ENCODE measurements at places on chromosomes 5 and 9.

DNA sequence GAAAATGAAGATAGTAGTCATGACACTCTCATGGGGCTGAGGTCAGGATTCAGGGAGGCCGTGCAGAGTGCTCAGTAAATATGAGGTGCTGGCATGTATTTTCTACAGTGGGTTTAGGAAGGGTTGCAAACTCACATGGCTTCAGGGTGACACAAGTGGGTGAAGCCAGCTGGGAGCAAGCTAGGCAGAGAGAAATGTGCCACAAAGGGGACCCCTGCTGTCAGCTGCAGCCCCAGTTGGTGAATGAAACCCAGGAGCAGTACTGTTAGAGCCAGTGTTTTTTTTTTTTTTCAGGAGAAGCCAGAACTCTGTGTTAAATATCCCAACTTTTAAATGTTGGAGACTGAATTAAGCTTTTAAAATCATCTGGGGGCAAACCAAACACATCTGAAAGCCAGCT, 75.3 kb downstream of the INSYN2B start:
- no peak for DNase-seq

DNA sequence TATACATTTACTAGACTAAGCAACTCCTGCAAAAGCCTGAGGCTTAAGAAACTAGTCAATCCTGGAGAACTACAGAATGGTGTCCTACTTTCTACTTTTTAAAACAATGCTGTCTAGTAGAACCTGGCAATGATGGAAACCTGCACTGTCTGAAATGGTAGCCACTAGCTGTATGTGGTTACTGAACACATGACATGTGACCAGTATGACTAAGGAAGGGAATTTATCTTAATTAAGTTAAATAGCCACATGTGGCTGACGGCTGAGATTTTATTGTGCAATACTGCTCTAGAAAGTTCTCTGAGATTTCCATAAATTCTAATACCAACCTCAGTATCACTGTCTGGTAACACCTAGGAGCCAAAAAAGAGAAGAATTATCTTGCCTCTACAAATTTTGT, 44.9 kb upstream of the RAPGEF6 start:
- no peak for DNase-seq

DNA sequence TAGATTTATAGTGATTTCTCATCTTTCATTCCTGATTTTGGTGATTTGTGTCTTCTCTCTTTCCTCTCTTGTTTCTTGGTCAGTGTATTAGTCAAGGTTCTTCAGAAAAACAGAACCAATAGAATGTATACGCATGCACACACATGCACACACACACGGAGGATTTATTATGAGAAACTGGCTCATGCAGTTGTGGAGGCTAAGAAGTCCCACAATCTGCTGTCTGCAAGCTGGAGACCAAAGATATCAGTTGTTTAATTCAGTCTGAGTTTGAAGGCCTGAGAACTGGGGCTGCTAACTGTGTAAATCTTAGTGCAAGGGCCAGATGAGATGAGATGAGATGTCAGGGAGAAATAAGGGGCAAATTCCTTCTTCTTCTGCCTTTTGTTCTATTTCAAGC, 5.7 kb upstream of the RPS23 start:
- no peak for DNase-seq

- DNase-seq = no peak
These were observed 123.7 kb upstream of the TNC start for GRCh38 chr9:115241641-115242040.

DNA sequence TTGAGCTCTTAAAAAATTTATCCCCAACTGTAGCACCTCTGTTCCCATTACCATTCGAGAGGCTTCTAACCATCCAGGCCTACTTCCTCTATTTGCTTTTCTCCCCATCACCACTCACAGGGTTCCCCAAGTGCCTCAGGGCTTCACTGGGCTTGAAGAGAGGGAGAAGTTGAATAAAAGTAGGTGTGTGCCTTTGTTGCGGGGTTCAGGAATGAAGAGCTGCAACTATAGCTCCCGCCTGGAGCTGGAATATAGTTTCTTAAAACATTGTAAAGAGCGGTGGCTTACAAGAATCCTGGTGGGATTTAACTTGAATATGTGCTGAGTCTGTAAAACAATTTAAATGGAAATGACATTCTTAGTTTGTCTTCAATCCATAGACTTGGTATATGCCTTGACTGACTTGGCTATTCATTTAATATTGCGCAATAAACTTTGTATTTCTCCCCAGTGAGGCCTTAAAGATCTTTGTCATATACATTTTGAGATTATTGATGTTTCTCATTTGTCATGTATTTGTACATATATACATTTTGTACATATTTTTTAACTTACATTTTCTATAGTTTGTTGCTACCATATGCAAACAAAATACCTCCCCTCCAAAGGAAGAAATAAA, 7.2 kb downstream of the ENTREP1 start:
- DNase-seq = no peak

DNA sequence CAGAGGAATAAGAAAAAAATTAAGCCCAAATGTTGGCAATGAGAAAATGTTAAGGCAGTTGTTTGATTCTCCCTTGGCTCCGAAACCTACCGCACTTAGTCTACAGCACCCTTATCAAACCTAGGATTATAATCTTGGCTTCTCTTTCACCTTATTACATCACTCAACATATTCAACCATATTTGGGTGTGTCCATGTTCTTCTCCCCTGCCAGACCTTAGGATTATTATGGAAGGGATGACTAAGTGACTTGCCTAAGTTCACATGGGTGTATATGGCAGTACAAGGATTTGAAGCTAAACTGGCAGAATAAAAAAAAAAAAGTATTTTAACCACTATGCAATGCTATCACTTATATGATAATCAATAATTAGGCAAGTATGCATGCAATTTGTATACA, 76.4 kb downstream of the PLK2 start:
- DNase-seq = no peak

GRCh38 chr9:29006628-29007027, 1433.3 kb upstream of the C9orf72 start:
- DNase-seq = no peak

- DNase-seq = peak; percentile 45
These were observed 804 bp downstream of the TTC39B start for GRCh38 chr9:15306068-15306756.

DNA sequence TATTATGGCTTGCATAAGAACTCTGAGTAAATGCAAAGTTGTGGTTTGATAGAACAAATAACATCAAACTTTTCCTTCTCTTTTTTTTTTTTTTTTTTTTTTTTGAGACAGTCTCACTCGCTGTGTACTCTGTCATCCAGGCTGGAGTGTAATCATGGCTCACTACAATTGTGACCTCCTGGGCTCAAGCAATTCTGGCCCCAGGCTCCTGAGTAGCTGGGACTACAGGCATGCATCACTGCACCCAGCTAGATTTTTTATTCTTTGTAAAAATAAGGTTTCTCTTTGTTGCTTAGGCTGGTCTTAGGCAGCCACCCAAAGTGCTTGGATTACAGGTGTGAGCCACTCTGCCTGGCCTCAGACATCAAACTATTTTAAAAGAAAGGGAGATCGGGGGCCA, 19.0 kb upstream of the PTGER4 start:
- DNase-seq = no peak

- DNase-seq = no peak
These were observed 271.4 kb downstream of the CSNK1G3 start for GRCh38 chr5:123783421-123783820.

DNA sequence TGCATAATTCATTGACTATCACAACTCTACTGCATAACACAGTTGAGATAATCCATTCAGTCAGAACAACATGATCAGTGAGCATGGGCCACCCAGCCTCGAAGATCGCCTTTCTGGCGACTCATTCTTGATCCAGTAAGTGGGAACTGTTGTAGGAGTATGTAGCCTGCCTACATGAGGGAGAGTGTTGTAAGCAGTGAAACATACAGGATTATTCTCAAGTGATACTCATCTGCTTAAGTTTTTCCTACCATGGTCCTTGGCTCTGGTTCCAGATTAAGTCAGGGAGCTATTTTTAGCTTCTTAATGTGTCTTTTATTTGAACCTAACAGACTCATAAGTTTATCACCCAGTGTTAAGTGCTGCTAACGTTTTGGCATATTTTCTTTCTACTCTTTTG, 44.0 kb downstream of the TNPO1 start:
- no peak for DNase-seq

DNA sequence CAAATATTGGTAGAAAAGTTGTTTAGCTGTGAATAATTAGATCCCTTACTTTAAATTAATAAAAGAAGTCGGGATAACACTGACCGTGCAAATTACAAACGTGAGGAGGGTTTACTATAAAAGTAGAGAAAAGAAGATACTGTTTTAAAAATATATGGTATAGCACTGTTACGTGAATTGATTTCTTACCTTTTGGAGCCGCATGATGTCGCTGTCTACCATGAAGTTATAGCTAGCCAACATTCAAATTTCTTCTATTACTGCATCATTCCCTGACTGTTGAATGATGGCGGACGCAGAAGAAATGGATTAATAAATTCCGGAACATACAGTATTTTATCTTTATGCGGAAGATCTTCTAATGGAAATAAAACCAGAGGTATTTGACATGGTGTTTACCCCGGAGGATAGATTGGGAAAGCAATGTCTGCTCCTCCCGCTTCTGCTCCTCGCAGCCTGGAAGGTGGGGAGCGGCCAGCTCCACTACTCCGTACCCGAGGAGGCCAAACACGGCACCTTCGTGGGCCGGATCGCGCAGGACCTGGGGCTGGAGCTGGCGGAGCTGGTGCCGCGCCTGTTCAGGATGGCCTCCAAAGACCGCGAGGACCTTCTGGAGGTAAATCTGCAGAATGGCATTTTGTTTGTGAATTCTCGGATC, at the start of gene PCDHA6:
Gene PCDHA6 (plus strand): TSS at position 257 of the 658 bp plus-strand sequence. CDS start 132 bp downstream, at position 389.
- no peak for DNase-seq

DNA sequence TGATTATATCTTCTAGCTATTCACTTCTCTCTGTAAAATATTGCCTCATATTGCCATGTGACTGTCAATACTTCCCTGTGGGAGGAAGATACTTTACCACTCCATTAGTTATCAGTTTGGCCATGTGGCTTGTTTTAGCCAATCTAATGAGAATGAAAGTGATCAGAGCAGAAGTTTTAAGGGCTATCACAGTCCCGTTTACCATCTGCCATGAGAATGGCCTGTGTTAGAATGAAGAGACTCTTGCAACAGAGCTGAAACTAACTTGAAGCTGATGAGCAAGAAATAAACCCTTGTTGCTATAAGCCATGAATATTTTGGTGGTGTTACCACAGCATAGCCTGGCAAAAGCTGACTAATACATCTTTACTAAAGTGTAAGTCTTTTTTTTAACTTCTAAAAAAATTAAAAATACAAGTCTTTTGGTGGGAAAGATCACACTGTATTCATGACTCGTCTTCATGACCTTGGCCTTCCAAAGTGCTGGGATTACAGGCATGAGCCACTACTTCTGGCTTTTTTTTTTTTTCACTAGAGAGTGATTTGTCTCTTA, 68.0 kb upstream of the CTNNA1 start:
- no peak for DNase-seq

- DNase-seq = peak; percentile 34
These were observed 27.9 kb downstream of the PCDH1 start for GRCh38 chr5:141850244-141850768.

- no peak for DNase-seq
These were observed 63.4 kb downstream of the AUH start for GRCh38 chr9:91298311-91298710.

Data from immature natural killer cell (primary cell).